Caco-2 (cell line): ENCODE measurements at places on chromosomes 13 and 19. TPM values are rescaled to one million over a fixed set of nuclear protein-coding genes. Genes with fewer than 3 reads are reported as not detected.

Gene LONP1
- 174 and 208 TPM in 2 replicates for total RNA-seq

Gene RNASEH2B
- 60.2 and 61.2 TPM in 2 replicates for total RNA-seq

Gene BCAM
- 230 and 244 TPM in 2 replicates for total RNA-seq

Gene PRR22
- 7.1 TPM in 2 replicates for total RNA-seq

Gene NLRP7
- total RNA-seq, result 0.43 and 0.49 TPM in 2 replicates

Gene CIRBP
- 289 and 331 TPM in 2 replicates for total RNA-seq

Gene HIF3A
- 5.2 and 5.4 TPM in 2 replicates for total RNA-seq

Gene KISS1R
- 13.0 and 16.6 TPM in 2 replicates for total RNA-seq

Gene ZNF575
- total RNA-seq, result 1.00 and 1.2 TPM in 2 replicates

Gene F7
- 48.0 and 52.4 TPM in 2 replicates for total RNA-seq

Gene SLC7A10
- total RNA-seq, result not detected in 2 replicates

GRCh38 chr13:99688776-99689175 is 187.5 kb downstream of the TM9SF2 start:
- no peak for DNase-seq

- no peak for DNase-seq
Observed at GRCh38 chr13:112799394-112799793, 109.6 kb downstream of the ATP11A start.

DNA sequence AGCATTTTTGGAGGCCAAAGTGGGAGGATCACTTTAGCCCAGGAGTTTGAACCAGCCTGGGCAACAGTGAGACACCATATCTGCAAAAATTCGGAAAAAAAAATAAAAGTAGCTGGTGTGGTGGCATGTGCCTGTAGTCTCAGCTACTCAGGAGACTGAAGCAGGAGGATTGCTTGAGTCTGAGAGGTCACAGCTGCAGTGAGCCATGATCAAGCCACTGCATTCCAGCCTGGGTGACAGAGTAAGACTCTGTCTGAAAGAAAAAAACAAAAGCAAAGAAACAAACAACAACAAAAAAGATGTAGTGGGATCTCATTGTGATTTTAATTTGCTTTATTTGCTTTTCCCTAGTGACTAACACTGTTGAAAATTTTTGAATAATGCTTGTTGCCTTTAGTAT is 394.7 kb upstream of the KLHL1 start:
- DNase-seq, result no peak

DNA sequence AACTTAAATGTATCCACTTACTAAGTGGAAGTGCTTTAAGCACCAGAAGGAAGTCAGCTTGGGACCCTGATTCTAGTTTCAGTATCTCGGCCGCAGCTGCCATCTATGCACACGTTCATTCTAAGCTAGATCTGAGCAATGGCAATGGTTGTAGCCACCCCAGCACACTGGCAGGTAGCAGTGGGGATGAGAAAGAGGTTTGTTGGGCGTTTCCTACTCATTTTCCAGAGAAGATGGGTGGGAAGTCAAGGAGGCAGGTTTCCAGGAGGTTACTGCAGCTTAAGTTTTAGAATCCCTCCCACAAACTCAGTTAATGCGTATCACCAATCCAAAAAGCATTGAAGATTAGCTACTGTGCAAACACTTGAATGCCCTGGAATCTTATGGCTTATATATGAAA is 114.2 kb upstream of the TSC22D1 start:
- DNase-seq, result no peak

DNA sequence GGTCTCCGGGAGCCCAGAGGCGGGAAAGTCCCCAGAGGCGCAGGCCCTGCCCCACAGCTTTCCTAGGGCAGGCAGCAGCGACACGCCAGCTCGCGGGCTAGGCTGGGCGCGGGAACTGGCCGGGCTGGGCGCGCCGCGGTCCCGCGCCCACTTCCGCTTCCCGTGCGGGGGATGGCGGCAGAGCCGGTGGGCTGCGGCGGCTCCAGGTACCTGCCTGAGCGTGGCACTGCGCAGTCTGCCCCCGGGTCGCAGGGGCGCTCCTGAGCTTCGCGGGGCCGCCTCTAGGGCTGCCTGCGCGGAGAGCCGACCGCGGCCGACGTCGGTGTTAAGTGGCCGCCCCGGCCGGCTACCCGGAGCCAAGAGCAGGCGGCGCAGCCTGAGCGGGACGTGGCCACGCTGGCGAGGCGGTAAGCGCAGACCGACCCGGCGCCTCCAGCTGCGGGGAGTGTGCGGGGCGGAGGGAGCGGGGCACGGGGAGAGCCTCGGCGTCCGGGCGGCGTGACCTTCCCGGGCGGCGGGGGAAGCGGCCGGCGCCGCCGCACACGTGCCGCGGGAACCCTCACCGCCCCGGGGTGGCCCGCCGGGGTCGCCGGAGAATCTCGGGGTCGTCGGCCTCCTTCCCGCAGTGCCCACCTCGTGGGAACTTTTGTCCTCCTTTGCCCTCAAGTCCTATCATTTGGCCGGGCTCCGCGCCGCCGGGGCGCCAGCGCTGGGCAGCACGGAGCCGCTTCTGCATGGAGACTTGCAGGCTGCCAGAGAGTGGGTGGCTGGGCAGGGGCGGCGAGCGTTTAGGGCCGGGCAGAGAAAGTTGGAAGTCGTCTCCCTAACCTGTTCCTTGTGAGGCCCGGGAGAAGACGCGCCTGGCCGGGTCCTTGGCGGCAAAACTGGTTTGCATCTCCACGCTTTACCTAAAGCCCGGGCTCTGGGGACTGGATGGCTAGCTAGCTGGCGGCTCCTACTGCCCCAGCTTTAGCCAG is 31.4 kb upstream of the MPHOSPH8 start:
- DNase-seq, result peak; percentile 89

- DNase-seq, result no peak
Observed at GRCh38 chr19:57671124-57671895, 2.6 kb downstream of the ZSCAN4 start.

DNA sequence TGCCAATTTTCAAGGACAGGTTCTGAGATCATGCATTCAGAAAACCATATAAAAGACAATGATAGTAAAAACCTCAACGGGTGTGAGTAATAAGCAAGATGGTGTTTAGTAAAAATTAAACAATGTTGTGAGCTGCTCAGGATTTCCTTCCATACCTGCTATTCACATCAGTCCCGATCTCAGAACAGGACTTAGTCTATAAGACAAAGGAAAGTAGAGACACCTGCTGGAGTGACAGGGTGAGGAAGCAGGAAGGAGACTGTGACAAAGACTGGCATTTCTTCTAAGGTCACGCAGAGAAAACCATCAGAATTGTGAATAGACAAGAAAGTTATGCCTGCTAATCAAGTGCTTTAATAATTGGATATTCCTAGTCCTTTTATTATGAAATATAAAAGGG is 648.0 kb downstream of the DACH1 start:
- peak; percentile 54 for DNase-seq

DNA sequence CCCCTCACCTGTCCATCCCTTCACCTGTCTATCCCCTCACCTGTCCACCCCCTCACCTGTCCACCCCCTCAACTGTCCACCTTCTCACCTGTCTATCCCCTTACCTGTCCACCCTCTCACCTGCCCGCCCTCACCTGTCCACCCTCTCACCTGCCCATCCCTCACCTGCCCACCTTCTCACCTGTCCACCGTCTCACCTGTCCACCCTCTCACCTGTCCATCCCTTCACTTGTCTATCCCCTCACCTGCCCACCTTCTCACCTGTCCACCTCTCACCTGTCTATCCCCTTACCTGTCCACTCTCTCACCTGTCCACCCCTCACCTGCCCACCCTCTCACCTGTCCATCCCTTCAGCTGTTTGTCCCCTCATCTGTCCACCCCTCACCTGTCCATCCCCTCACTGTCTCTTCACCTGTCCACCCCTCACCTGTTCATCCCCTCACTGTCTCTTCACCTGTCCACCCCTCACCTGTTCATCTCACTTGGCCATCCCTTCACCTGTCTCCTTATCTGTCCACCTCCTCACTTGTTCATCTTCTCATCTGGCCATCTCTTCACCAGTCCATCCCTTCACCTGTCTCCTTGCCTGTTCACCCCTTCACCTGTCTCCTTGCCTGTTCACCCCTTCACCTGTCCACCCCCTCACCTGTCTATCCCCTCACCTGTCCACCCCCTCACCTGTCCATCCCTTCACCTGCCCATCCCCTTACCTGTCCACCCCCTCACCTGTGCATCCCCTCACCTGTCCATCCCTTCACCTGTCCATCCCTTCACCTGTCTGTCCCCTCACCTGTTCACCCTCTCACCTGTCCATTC is 12.7 kb upstream of the KANK2 start:
- no peak for DNase-seq

GRCh38 chr19:39217094-39217493 is 13.0 kb upstream of the SYCN start:
- DNase-seq, result no peak

DNA sequence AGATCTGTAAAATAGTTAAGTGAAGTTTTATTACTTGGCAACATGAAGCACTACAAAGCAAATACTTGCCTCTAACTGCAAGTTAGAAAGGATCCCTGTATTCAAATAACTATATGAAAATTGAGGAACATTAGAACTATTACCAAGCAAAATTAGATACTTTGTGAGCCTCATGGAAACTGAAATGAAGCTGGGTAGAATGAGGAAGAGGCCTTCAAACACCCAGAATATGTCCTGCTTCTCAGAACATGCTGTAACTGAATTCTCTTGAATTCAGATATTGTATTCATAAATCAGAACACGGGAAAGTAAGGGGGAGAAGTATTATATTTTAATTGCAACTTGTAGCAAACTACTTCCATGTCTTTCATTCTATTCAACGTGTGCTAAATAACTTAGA is 947.9 kb downstream of the PCDH17 start:
- no peak for DNase-seq

GRCh38 chr19:43581467-43581866 is 5.9 kb downstream of the PINLYP start:
- DNase-seq, result no peak

GRCh38 chr13:50309318-50309717 is 294.1 kb downstream of the KCNRG start:
- no peak for DNase-seq

DNA sequence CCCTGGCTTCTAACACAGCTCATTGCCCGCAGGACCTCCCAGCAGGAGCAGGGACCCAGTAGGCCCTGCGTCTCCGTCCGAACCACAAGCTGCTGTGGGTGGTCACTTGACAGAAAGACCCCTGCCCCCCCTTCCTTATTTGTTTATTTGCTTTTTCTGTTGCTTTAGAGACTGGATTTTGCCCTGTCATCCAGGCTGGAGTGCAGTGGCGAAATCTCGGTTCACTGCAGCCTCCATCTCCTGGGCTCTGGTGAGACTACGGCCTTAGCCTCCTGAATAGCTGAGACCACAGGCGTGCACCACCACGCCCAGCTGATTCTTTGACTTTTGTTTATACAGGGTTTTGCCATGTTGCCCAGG is 7.6 kb upstream of the PTBP1 start:
- DNase-seq, result no peak

- no peak for DNase-seq
Observed at GRCh38 chr19:38285567-38285966, 18.5 kb upstream of the C19orf33 start.

- no peak for DNase-seq
Observed at GRCh38 chr19:15328312-15328711, 4.0 kb downstream of the BRD4 start.

DNA sequence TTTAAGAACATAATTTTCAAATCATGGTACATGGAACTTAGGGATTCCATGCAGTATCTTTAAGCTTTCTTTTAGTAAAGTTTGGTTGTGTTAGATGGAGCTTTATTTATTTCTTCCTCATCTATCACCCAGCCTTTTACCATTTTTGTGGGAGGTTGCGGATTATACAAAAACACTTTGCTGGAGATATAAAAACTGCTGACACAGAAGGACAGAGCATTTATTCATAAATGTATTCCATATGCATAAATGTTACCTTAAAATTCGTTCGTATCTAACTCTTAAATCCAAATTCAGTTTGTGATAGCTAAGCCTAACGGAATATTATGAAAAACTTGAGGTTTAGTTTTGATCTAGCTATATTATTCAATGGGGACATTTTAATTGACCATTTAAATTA is 143.3 kb downstream of the TDRD3 start:
- no peak for DNase-seq

GRCh38 chr19:45177817-45178261 is at the start of gene TRAPPC6A:
Gene TRAPPC6A (minus strand): TSS chr19:45178237. CDS start chr19:45178218, 19 bp downstream.
- no peak for DNase-seq
